Ascending aorta (tissue), 2 donors: ENCODE measurements at places on chromosomes 3 and 15.

DNA sequence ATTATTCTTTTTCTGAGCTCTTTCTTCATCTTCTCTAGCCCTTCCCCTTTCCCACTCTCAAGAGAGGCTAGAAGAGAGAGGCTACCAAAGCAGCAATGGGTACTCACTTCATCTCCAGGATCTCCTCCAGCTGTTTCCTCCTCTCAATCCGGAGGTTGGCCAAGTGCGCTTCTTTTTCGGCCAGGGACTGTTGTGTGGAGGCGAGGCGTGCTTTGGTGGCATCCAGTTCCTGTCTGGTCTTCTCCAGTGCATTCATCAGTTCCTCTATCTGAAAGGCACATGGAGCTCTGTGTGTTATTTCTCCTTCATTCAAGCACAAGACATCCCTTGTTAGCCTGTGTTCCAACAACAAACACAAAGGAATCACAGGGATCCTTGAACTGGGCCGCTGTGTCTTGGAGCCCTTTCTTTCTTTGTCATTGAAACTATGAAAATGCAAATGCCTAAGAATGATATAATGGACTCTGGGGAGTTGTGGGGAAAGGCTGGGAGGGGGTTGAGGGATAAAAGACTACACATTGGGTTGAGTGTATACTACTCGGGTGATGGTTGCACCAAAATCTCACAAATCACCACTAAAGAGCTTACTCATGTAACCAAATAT, 401.3 kb upstream of the WNT5A start:
- DNase-seq, result no peak

DNA sequence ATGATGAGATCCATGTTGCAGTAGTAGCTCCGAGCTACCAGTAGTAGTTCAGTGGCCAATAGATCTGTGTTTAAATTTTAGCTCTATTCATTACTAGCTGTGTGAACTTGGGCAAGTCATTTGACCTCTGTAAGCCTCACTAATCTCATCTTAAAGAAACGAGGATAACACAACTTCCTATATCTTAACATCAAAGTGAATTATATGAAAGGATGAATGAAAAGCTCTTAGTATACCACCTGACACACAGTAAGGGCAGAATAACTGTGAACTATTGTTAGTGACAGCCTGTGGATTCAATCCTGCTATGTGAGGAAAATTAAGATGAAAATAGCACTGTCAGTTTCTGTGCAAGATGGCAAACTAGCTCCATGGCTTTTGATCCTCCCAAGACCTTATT, 114.5 kb upstream of the PHLDB2 start:
- DNase-seq, result no peak

- DNase-seq, result no peak
Measured at GRCh38 chr3:143064777-143065176, 54.8 kb upstream of the CHST2 start.

DNA sequence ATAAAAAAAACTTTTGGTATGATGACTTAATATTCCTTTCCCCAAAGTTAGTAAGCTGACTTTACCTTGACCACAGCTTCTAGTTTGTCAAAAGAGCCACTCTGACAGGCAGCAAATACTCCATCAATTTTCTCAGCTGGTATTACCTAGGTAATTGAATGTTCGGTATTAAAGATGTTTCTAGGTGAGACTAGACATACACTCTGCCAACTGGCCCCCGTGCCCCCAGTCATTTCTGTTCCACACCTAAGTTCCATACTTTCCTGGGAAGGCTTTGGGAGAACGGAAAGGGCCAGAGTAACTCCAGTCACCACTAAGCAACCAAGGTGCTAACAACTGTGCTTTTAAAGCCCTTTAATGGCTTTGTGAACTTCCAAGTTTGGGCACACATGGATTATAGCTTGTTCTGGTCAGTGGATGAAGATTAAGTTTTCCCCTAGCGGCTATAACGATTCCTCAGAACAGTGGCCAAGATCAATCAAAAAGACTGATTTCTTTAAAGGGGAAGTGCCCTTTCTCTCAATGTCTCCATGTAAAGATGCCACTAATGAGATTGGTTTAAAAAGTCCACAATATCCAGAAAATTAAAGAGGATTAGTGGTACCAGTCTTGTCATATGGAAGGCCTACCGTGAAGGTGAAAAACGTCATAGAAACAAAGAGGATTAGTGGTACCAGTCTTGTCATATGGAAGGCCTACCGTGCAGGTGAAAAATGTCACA, 7.0 kb downstream of the EIF4A2 start:
- no peak for DNase-seq

DNA sequence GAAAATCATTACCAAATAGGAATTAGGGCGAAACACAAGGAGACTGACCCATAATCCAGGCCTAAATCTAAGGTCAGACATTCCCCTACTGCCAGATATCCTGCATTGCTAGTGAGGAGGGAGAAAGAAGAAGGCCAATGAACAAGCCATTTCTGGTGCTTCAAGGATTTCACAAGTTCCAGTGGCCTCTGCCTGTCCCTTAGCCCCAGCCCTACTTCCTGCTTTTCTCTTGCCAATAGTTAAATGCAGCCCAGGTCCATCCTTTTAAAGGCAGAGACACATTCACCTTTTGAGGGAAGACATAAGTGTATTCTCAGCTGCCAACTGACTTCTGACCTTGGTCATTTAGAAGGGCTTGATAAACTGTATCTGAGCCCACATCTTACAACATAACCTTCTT, 135.8 kb downstream of the ZNF621 start:
- no peak for DNase-seq

- DNase-seq, result no peak
Measured at GRCh38 chr3:106135451-106136160, 266.8 kb upstream of the CBLB start.

- DNase-seq, result no peak
Measured at GRCh38 chr3:71423151-71423906, 160.2 kb downstream of the FOXP1 start.

DNA sequence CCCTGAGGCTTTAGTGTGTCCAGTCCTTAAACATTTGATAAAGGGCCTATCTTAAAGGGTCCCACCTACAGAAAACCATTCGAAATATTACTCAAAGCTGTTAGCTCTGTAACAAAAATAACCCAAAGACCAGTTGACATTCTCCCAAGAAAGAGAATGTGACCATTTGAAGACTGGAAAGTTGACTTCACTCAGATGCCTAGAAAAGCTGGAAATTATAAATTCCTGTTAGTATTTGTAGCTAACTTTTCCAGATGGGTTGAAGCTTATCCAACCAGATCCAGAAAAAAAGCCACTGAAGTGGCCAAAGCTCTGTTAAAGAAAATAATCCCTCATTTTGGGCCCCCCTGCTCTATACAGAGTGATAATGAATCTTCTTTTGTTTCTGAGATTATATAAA, 408.4 kb downstream of the PLOD2 start:
- no peak for DNase-seq

GRCh38 chr3:30081904-30082303, 524.5 kb upstream of the TGFBR2 start:
- DNase-seq, result no peak

DNA sequence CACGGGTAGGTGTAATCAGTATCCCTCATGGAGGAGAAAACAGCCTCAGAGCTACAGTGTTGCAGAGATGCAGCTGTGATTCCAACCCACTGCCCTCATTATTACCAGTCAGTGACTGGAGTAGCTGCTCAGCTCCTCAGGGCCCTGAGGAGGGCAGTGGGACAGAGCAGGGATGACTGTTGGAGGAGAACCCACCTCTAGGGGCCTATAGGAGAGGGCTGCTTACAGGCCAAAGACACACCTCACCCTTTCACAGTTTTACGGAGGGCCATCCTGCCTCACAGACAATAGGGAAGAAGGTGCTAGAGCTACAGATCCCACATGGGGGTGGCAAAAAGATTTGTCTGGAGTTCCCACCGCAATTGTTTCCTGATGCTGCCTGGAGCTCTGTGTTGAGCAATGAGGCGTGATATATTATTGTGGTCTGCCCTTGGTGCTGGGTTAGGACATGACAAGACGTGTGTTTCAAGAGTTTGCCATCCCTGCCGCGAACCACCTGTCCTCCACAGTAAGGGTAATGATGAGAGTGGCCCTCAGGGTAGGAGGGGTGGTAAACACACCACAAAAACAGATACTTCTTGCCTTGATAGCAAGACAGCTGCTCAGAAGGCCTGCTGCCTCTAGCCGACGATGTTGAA, 140.5 kb upstream of the TPM1 start:
- no peak for DNase-seq

GRCh38 chr3:194176274-194176991, 40.5 kb downstream of the HES1 start:
- DNase-seq, result no peak

- no peak for DNase-seq
Measured at GRCh38 chr3:160170409-160171370, 54.5 kb upstream of the C3orf80 start.

- no peak for DNase-seq
Measured at GRCh38 chr3:184368586-184369183, 7.2 kb downstream of the POLR2H start.

DNA sequence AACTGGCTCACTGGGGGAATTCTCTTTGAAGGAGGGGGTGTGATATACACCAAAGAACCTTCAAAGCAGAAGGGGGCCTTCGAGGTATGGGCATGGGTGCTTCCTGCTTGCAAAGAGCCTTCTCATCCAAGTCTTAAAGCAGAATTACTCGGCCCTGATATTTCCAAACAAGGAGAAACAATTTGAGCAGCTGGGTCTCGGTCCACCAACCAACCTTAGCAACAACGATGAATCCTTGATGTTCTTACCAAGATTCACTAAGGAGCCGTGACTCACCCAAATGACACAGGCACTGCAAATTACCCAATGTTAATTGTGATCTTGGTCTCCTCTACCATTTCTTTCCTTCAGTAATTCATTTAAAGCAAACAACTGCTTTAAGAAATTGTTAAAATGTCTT, 7.7 kb downstream of the HOMER2 start:
- no peak for DNase-seq

DNA sequence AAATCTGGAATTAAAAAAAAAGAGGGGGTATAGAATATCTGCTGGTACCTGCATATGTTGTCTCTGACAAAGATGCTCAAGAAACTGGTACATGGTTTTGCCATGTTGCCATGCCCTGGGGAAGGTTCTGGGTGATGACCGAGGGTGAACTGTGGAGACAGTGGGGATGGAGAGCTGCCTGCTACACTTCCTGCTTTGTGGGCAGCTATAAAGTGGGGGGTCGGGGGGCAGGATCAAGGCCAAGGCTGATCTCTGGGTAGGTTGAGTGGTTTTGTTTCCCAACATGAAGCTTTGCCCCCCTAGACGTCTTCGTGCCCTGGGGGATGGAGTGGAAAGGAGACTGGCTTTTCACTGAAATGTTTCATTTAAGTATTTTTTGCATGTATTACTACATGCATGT, 74.6 kb downstream of the IQSEC1 start:
- no peak for DNase-seq

DNA sequence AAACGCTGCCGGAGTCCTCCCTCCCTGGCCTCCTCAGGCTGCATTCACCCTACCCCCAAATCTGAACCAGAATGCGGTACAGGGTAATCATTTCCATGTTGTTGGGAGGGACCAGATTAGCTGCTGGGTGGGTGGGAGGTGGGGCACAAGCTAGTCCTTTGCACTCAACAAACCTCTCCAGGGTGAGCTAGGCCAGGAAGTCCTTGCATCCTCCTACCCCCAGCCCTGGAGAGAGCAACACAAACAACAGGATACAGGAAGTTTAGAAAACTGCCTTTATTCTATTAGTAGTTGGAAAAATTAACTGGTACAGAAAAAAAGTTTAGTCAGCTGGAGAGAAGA, 702 bp upstream of the GPX1 start:
- DNase-seq, result no peak

- DNase-seq, result no peak
Measured at GRCh38 chr3:188976407-188976806, 195.4 kb upstream of the TPRG1 start.

- no peak for DNase-seq
Measured at GRCh38 chr3:98805571-98805970, 42.4 kb downstream of the ST3GAL6 start.
